ENCODE measurements at places on chromosomes 6 and 20.

DNA sequence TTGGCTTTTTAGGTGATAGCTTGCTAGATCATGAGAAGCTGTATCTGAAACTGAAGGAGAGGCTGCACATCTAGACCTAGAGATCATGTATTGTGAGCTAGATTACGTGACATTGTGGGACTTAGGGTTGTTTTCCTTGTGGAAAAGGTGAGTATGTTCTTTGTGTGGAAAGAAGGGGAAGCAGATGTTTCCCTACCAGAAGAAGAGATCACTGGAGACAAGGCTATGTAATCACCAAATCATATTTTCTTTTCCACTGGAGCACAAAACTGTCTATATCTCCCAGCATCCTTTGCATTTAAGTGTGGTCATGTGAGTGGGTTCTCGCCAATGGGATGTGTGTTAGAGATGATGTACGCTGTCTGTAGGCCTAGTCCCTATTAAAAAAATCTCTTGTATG is 7.0 kb upstream of the EPB41L2 start:
- DNase-seq, result no peak

DNA sequence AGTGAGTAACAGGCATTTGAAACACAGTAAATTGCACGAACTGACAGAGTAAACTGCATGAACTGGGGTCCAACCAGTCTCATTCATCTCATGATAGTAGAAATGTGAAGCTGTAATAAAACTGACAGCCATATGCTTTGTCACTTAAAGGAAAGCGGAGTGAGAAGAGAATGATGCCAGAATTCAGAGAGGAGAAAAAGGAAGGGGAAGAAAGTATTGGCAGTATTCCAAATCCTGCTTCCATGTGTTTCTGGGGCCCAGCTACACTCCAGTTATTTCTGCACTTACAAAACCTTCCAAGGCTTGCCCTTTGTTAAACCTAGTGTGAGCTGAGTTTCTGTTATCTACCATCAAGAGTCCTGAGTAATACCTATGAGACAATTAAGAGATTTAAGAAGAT is 17.2 kb downstream of the SNX14 start:
- DNase-seq, result no peak

GRCh38 chr6:163563318-163563717 is 148.8 kb downstream of the QKI start:
- DNase-seq, result no peak

DNA sequence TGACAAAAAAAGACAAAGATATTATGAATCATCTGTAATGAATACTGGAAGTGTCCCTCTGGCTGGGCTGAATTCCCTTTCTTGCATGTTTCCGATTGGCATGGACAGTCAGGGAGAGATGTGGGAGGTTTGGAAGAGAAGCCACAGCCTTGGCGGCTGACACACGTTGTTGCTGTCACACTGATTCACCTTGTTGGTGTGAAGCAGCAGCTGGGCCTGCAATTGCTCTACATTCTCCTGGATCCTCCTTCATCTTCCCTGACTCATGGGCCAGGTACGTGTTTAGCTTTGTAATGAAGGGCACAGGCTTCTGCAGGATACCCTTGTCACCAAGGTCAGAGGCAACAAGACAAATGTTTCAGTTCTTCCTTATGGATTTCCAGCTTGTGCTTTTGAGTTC is 13.4 kb upstream of the SMIM8 start:
- DNase-seq, result no peak

GRCh38 chr6:143068001-143068400 is 7.3 kb downstream of the AIG1 start:
- no peak for DNase-seq

- DNase-seq, result no peak
Measured at GRCh38 chr20:45282700-45283550, 23.7 kb upstream of the RBPJL start.

DNA sequence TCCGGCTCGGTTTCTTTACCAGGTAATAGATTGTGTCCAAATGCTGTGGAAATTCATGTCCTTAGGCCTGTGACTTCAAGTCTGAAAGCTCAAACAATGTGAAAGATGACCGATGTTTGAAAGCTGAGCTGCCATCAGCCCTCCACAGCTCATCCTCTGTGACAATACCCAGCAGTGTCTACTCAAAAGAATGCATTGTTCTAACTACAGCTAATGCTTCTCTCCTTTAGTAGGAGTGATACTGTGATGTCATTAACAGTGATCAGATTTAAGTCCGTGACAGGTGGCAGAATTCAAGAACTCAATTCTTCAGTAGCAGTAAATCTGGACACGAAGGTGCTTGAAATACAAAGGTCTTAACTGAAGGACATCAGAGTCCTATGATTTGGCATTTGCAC is 97.3 kb downstream of the RCAN2 start:
- no peak for DNase-seq

DNA sequence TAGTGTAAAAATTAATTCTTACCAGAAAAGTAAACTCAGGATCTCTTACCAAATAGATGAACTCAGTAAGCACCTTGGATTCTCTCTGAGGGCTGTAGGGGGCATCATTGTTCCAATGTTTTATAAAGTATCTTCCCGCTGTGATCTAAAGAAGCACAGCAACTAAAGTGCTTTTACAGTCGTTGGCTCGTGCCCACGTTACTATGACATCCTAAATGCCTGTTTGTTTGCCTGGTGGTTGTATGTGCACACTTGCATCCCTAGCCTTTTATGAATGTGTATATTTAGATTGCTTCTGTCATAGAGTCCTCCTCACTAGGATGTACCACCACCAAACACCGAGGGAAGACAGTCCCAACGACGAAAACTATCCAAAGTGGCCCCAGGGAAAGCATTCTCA is 34.5 kb downstream of the SLX4IP start:
- DNase-seq, result peak; percentile 5

DNA sequence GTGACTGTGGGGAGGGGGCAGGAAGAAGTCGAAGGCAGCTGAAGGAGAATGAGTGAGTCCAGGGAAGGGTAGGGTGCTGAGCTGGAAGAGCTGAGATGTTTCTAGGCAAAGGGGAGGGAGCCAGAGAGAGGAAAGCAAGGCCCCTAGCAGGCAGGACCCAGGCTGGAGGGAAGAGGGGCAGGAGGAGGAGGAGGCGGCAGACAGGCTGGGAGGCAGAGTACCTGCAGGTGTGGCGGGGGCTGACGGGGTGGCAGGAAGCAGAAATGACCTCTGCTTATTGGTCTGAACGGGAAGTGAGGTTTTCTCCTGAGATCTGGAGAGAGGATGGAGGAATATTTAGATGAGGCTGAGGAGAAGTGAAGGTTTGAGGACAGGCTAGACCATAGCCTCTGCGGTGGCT is 10.7 kb upstream of the EMILIN3 start:
- DNase-seq, result no peak

- peak; percentile 81 for DNase-seq
Measured at GRCh38 chr20:59751075-59751711, 146.9 kb downstream of the PHACTR3 start.

DNA sequence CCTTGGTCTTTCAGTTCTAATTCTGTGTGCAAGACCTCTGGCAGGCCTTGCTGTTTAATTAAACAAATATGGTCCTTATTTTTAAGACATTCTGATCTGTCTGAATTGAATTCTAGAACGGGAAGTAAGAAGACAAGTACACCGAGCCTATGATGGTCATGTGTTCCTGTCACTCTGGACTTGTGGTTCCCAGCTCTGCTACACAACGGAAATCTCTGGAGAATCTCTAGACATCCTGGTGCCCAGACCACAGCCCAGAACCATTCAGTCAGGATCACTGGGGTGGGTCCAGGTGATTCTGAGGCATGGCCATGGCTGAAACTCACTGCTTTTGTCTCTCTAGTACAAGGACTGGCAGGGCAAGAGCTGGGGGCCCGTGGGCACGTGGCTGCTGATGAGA is 15.9 kb upstream of the KCNK16 start:
- no peak for DNase-seq

Data from amygdala (tissue), 56 donors.